ENCODE measurements at places on chromosomes 12 and 14. TPM values are rescaled to one million over a fixed set of nuclear protein-coding genes. Genes with fewer than 3 reads are reported as not detected.
A peak's percentile ranks its signal among the peaks of the same experiment; 100 is the strongest.

The TNFRSF1A gene
- total RNA-seq: 59.3 TPM

The MBD6 gene
- total RNA-seq: 80.1 TPM

The KTN1 gene
- 93.3 TPM for total RNA-seq

The PLBD1 gene
- not detected for total RNA-seq

GRCh38 chr14:81453166-81453766, 53.1 kb upstream of the STON2 start:
- no peak overlapping the region for H3K4me3 ChIP-seq
- H3K4me1 ChIP-seq: peaks cover 8% of the 10 kb centered on the region
- no peaks in the 10 kb centered on the region for H3K36me3 ChIP-seq
- DNase-seq: peak; percentile 64
- H3K27me3 ChIP-seq: peaks cover 8% of the 10 kb centered on the region

The COQ10A gene
- total RNA-seq: 15.3 TPM

- no peaks in the 10 kb centered on the region for H3K4me1 ChIP-seq
- H3K27me3 ChIP-seq: no peaks in the 10 kb centered on the region
- DNase-seq: no peak
These were observed 9.8 kb downstream of the CHGA start for GRCh38 chr14:92932448-92933395.

- H3K27me3 ChIP-seq: peaks cover 47% of the 10 kb centered on the region
- no peaks in the 10 kb centered on the region for H3K4me1 ChIP-seq
- H3K4me3 ChIP-seq: no peak overlapping the region
These were observed 13.2 kb downstream of the CLEC4E start for GRCh38 chr12:8527250-8528130.

DNA sequence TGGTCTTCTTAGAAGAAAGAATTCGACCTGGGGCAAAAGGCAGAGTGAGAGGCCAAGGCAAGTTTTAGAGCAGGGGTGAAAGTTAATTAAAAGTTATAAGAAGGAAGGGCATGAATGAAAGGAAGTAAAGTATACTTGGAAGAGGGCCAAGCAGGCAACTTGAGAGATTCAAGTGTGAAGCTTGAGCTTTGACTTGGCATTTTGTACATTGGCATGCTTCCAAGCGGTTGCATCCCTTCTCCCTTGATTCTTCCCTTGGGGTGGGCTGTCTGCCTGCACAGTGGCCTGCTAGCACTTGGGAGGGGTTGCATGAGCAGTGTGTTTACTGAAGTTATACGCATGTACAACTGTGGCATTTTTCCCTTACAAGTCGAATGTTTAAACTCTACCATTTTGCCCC, 74.8 kb upstream of the MGAT4C start:
- no peaks in the 10 kb centered on the region for H3K4me1 ChIP-seq
- DNase-seq: no peak
- no peaks in the 10 kb centered on the region for H3K27me3 ChIP-seq
- H3K27ac ChIP-seq: no peak overlapping the region
- no peaks in the 10 kb centered on the region for H3K36me3 ChIP-seq

The MAP1LC3B2 gene
- total RNA-seq: 1.5 TPM

GRCh38 chr12:41612892-41613557, 424.9 kb downstream of the PDZRN4 start:
- no peak for DNase-seq
- no peaks in the 10 kb centered on the region for H3K4me1 ChIP-seq
- no peak overlapping the region for H3K27ac ChIP-seq
- H3K36me3 ChIP-seq: no peaks in the 10 kb centered on the region
- no peaks in the 10 kb centered on the region for H3K27me3 ChIP-seq

The TTC9 gene
- total RNA-seq: 16.7 TPM

DNA sequence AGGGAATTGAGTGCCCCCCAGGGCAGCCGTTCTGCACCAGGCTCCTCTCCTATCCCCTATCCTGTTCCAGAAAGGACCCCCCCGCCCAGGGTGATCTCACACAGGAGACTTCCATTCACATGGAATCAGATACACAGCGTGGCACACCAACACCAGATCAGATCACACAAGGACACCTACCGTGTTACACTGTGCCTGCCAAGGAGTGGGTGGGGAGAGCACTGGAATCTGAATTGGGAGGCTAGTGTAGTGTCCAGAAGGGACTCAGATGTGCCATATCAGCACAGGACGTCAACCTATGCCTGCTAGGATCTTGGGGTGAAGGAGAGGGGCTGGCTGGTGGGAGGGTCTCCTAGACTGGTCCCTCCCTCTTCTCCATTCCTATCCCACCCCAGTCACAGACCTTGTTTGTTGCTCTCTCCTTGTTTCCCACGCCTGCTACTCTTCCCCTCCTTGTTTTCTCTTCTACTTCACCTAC, 2.3 kb downstream of the PTMS start:
- H3K4me3 ChIP-seq: no peak overlapping the region
- peaks cover 65% of the 10 kb centered on the region for H3K4me1 ChIP-seq
- H3K27ac ChIP-seq: no peak overlapping the region

DNA sequence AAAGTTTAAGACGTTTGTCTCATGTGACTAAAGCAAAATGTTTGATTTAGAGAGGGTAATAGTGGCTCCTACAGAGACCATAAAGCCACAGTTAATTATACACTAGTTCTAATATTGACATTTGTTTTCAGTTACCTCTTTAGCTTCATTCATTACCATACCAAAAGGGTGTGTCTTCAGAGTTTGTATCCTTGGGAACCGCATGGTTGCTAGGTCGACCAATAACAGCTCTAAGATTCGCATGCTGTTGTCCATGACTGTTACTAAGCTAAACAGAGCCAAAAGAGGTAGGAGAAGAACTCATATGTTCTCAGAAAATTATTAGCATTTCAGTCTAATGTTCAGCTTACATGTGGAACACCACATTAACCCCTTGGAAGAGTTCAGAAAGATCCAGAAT, 36.2 kb upstream of the ETNK1 start:
- no peaks in the 10 kb centered on the region for H3K27me3 ChIP-seq
- no peak overlapping the region for H3K27ac ChIP-seq
- H3K36me3 ChIP-seq: no peaks in the 10 kb centered on the region

DNA sequence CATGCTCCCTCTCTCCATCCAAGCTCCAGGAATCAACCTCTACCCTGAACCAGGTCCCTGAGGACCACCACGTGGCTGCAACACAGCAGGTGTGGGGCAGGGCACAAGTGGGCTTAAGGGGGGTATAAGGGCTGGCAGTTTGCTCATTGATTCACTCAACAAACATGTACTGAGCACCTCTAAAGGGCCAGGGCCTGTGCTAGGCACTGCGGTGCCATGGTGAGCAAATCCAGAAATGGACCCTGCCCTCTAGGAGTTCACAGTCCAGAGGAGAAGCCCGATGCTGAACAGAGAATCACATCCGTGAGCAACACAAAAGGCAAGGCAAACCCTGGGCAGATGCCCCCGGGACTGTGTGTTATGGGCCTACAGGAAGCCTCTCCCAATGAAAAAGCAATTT, 6.5 kb upstream of the AQP2 start:
- H3K4me1 ChIP-seq: peaks cover 28% of the 10 kb centered on the region
- no peak overlapping the region for H3K4me3 ChIP-seq
- no peak overlapping the region for H3K27ac ChIP-seq
- no peak for DNase-seq

The VCPKMT gene
- 11.3 TPM for total RNA-seq

GRCh38 chr12:107287436-107288413, 194.4 kb upstream of the CRY1 start:
- H3K4me1 ChIP-seq: peaks cover 21% of the 10 kb centered on the region
- peaks cover 1% of the 10 kb centered on the region for H3K27me3 ChIP-seq
- H3K4me3 ChIP-seq: no peak overlapping the region
- no peaks in the 10 kb centered on the region for H3K36me3 ChIP-seq

DNA sequence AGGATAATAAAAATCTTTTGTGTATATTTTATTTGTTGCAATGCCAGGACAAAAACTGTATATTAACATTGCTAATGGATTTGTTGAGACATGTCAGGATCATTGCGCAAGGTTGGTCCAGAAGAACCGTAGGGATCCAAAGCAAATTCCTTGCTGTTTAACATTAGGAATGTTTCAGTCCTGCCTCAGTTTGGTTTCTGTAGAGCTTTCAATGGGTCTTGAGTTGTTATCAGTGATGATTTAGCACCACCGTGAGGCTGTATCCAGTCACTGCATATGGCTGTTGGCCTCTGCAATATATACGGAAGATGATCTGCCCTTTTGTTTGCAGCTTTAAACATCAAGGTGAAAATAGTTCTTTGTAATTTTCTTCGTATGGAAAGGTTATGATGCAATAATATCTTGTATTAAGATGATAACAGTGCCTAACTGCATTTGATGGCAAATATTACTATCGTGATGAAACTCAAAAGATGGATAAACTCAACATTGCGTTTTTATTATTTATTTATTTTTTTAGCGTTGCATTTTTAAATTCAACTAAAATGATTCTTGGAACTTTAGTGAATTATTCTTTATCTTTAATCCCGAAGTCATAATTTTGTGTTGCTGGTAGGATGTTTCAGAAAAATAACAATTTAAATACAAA, 231.2 kb downstream of the AKAP6 start:
- H3K4me1 ChIP-seq: peaks cover 13% of the 10 kb centered on the region
- H3K27ac ChIP-seq: no peak overlapping the region
- DNase-seq: peak; percentile 55
- H3K27me3 ChIP-seq: no peaks in the 10 kb centered on the region
